ENCODE measurements at places on chromosomes 12 and 14.

- DNase-seq, result no peak
Observed at GRCh38 chr12:108849660-108850059, 7.7 kb downstream of the SSH1 start.

- peak; percentile 38 for DNase-seq
Observed at GRCh38 chr12:114508529-114509129, 102.7 kb upstream of the TBX5 start.

DNA sequence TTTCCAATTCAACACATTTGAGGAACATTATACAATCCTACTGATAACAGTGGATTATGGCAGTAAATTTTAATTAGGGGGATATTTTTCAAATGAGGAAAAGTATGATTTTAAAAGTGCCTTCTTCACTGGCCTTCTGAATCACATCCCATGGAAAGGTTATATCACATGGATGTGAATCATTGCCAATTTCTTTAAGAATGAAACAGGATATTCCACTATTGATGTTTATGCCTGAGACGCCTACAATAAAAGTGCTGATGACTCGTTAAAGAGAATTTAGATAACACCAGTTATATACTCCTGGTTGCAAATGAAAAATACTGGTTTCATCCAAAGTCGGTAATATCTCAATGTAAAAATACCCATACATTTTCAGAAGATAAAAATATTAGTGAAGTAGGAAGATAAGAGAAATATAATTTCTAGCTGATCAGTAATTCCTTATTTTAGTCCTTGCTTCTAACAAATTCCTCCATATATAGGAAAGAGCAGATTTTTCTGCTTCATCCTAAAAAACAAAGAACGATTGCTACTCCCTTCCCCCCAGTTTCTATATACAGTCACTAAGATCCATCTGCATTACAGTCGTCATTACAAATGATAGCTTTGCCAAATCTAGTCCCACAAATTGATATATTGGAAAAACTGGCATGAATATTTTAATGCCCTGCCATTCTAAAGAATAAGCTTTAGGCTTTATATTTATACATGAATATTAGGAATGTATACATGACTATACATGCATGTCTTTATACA lies 139.5 kb upstream of the SOX5 start:
- no peak for DNase-seq

DNA sequence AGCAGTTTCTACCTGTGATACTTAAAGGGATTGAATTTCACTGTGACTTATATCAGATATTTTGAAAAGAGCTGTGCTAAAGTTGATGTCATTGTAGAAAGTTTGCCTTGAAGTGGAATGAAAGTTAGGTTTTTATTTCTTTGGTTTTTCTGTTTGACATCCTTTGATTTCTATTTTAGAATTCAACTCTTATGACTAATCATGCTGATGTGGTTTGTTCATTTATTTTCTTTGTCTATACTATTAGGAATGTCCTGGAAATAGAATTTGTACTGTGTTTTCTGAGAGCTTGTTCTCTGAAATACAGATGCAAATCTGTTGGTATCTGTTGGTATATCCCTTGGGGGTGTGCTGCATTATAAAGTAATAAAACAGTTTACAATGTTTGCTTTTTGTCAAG lies 3.3 kb downstream of the CNOT2 start:
- DNase-seq, result no peak

DNA sequence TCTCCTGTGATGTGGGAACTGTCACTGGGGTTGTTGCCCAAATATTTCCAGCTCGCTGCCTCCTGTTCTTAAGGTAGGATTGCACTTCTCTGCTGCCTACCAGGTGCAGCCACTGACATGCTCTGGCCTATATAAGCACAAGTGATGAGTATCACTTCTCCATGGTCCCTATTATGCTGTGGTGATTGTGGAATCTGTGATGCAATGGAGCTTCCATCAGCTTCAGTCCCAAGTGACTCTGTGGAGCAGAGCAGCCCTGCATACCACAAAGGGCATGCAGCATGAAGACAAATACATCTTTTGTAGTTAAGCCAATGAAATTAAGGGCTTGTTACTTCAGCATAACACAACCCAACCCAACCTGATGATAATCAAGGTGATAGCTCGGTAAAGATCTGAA lies 43.5 kb downstream of the CKAP4 start:
- no peak for DNase-seq

GRCh38 chr14:103122947-103123633 lies at the start of gene TNFAIP2:
TSS of gene TNFAIP2 (plus strand) at chr14:103123461. CDS start at chr14:103126458, 2,997 bp downstream.
- DNase-seq, result no peak

- DNase-seq, result no peak
Observed at GRCh38 chr14:105912641-105913180, 386.3 kb downstream of the TMEM121 start.

GRCh38 chr14:55645145-55645544 lies 65.1 kb downstream of the KTN1 start:
- DNase-seq, result no peak

Data from Panc1 (cell line).